Stimulated activated CD4-positive, alpha-beta T cell treated with anti-CD3 and anti-CD28 coated beads, Interleukin-1b, Interleukin-23, amount 100 ng/mL, for 1 hour (primary cell): ENCODE measurements at places on chromosomes 2 and 18.

DNA sequence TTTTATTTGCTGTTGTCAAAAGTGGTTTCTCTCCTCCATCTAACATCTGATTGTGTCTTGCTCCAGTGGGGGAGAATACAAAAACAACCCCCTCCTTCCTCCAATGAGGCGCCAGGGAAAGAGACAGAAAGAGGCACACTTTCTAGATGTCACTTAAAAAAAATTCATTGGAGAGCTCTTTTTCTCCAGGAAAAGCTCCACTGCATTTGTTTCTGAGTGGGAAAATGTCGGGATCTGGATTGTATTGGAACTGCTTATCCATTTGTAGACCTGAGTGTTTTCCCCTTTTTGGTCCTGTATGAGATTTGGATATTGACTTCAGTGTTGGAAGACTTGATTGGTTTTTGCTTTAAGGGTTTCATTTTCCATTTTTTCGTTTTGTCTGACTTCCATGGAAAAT, 995 bp downstream of the MBD5 start:
- DNase-seq: no peak

DNA sequence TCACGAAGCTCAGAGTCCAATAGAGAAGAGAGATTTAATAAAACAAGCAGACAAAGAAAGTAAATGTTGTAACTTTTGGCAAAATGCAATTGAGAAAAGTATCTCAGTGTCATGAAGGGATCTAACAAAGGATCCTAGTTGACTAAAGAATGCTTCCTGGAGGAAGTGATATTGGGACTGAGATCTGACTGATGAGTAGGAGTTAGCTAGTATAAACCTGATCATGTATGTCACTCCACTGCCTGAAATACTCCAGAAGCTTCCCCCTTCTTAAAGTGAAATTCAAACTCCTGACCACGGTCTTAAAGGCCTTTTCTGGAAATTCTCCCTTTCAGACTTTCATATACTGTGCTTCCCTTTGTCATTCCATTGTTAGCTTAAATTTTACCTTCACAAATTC, 1102.4 kb upstream of the ZEB2 start:
- no peak for DNase-seq

- no peak for DNase-seq
Measured at GRCh38 chr2:109260886-109261700, 132.1 kb downstream of the SH3RF3 start.

- peak; percentile 11 for DNase-seq
Measured at GRCh38 chr2:239934571-239935171, 90.5 kb downstream of the NDUFA10 start.

- no peak for DNase-seq
Measured at GRCh38 chr2:99032001-99032400, 96.0 kb upstream of the CRACDL start.

DNA sequence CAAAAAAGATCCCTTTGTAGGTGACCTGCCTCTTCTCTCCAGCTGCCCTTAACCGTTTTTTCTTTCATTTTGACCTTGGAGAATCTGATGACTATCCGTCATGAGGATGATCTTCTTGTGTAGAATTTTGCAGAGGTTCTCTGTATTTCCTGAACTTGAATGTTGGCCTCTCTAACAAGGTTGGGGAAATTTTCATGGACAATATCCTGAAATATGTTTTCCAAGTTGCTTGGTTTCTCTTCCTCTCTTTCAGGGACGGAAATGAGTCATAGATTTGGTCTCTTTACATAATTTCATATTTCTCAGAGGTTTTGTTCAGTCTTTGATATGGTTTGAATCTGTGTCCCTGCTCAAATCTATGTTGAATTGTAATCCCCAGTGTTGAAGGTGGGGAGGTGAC, 34.0 kb downstream of the ZC3H8 start:
- DNase-seq: no peak

GRCh38 chr2:239882331-239882732, 142.8 kb downstream of the NDUFA10 start:
- DNase-seq: peak; percentile 37

- no peak for DNase-seq
Measured at GRCh38 chr2:10336283-10336682, 33.6 kb downstream of the HPCAL1 start.

GRCh38 chr2:184945326-184945725, 347.0 kb downstream of the ZNF804A start:
- no peak for DNase-seq

DNA sequence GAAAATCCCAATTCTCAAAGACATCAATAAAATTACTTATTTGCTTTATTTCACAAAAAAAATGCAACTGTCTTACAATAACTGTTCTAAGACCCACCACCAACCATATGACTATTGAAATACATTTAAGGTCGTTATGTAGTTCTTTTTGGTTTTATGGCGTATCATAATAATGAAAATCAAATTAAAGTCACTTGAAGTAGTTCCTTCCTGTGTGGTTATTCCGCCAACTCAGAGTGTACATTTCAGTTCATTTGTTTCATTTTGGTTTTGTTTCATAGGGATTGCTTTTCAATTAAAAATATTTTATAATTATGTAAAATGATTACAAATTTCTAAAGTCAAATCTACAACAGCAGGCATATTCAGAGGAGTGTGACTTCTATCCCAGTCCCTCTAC, 45.9 kb upstream of the AAK1 start:
- DNase-seq: no peak

GRCh38 chr2:100247256-100248043, 74.9 kb downstream of the LONRF2 start:
- no peak for DNase-seq

DNA sequence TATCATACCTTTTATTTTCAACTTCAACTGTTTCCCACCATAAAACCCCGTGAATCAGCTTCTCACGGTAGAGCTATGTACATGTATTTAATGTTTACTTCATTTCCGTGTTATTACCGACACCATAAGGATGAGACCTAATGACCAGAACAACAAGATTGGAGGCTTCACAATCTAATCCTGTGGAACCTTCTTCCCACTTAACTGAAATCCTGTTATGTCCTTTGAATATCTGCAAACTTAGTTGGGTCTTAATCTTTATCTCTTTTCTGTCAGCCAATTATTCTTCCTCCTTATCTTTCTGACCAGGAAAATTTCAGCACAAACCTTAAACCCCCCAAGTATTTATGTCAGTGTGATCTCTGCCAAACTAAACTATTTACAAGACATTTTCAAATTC, 214.4 kb downstream of the TMX3 start:
- no peak for DNase-seq

GRCh38 chr18:76052227-76052595, 442.8 kb downstream of the ZNF516 start:
- DNase-seq: no peak

DNA sequence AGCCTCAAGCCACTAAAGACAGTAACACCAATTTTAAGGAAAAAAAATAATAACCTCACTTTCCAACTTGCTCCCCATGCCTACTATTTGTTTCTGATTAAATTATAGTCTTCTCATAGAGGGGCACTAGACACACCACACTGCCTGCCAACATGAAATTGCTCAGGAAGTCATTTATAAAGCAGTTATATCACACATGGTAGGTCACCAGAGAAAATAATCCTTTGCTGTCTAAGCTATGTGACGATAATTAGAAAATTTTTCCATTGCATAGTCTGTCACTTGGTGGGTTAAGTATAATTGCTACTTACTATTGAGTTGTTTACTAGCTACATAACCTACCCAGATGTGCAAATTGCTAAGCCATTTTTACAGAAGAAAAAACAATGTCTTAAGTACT, 85.2 kb downstream of the INO80D start:
- DNase-seq: no peak

- DNase-seq: no peak
Measured at GRCh38 chr2:225466891-225467604, 67.5 kb downstream of the NYAP2 start.

DNA sequence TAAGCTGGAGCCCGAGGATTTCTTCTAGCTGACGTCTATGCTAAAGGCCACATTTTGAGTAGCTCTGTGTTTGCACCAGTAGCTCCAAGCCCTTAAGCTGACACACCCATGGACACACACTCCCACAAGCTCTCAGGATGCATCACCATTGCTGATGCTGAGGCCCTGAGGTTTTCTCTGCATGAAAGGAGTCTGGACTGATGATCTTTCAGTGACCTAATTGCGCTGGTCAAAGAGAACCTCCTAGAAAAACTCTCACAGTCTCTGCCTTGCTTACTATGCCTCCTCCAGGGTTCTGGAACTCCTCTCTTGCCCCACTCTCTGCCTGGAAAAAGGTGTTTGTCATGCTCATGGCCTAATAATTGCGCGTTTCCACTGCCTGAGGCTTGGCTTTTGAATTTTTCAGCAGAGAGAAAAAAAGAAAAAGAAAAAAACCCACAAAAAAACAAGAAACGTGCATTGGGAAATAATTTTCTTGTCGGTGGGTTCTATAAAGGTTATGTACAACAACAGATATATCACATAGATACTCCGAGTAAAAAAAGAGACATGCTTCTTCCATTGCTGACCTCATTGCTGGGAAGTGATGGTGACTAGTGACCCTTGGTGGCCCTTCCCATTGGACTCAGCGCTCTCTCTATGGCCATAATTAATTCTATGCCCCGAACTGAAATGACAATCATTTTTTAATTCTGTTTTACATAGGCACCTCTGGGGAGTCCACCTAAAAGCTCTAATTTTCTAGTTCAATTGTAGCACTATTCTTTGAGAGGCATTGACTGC, 297.0 kb downstream of the TDRD15 start:
- no peak for DNase-seq

DNA sequence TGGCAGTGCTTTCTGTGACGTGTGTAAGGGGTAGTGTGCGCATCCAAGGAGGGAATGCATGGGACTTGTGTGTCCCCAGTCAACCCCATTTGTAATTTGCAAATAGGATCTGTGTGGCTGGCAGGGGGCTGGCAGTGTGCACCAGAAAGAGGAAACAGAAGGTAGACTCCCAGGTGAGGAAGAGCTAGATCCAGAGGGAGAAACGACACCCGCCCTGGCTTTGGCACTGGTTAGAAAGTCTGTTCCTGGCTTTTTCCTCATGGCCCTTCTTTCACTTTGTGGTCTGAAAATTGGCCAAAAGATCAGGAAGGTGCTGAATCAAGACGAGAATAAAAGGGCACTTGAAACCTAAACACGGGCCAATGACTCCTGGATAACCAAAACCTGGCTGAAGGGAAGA, 33.3 kb downstream of the PRKCE start:
- DNase-seq: no peak

- DNase-seq: no peak
Measured at GRCh38 chr2:160295519-160296207, 95.6 kb upstream of the ITGB6 start.

DNA sequence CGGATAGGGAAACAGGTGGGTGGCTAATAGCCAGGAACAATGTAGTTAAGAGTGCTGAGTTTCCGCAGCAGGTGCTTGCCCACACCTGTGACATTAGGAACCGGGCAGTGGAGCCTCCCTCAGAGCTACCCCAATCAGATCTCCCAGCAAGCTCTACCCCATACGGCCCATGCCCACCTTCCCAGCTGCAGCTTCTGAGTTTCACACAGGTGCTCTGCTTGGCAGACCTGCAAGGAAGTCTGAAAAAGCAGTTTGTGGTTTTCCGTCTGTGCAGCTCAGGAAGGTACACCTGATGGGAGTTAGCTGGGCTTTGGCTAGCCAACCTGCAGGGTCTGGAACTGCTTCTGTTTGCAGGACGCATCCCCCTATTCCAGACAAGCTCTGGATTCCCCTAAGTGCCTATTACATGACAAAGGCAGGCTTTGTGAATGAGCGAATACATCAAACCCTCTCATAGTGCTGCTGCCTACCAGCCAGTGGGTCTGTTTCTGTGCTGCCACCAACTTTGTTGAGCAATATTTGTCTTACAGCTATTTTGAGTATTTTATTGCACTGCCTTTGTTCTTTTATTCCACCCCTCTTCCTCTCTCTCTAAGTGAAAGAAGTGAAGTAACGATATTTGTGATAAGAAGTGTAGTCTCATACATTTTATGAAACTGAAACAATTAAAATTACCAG, 24.7 kb upstream of the CEP68 start:
- no peak for DNase-seq

- DNase-seq: peak; percentile 34
Measured at GRCh38 chr2:70086278-70086837, 919 bp upstream of the PCBP1 start.

GRCh38 chr18:79664525-79665125, 15.0 kb upstream of the CTDP1 start:
- no peak for DNase-seq

GRCh38 chr2:176364273-176364977, 95.2 kb downstream of the MTX2 start:
- no peak for DNase-seq

- DNase-seq: no peak
Measured at GRCh38 chr2:209734805-209735204, 36.8 kb upstream of the UNC80 start.

- no peak for DNase-seq
Measured at GRCh38 chr2:232103140-232103737, 141.7 kb downstream of the DIS3L2 start.

DNA sequence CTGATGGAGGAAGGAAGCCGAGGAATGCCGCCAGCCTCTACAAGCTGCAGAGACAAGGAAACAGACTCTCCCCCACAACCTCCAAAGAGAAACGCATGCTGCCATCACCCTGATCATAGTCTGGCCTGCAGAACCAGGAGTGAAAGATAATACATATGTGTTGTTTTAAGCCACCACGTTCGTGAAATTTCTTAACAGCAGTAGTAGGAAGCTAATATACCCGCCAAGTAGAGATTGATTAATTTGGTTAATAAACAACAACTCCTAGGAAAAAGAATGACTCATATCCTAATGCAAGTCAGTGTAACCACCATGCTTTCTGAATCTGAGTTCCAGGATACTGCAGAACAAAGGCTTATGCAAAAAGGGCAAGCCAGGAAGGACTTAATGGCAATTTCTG, 36.6 kb downstream of the LONRF2 start:
- no peak for DNase-seq

DNA sequence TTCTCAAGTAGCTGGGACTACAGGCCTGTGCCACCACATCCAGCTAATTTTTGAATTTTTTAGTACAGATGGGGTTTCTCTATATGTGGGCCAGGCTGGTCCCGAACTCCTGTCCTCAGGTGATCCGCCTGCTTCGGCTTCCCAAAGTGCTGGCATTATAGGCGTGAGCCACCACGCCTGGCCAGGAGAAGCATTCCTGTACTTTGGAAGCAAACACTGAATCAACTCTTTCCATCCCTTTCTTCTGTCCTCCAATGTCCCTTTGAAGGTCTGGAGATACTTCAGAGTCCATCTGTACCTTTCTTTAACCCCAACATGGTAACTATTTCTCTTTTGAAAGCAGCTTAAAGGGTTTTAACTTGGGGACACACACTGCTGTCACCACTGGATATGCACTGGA, 23.6 kb upstream of the MAP4K4 start:
- no peak for DNase-seq
